ENCODE measurements at places on chromosomes 1 and 21.

DNA sequence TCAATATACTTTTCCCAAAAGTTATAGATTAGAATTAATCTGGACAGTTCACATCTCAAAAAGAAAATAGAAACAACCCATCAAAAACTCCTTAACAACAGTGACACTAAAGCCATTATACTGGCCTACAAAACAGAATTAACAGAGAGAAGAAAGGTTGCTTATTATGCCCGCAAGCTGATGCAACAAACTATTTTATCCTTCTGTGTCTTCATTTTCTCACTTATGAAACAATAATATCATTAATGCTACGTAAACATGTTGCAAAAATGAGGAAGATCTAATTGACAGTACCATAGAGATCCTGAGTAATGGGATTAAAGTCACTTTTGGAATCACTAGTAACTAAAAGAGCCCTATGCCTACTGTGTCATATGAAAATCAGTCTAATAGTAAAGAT, 32.6 kb downstream of the LPGAT1 start:
- no peak for DNase-seq

DNA sequence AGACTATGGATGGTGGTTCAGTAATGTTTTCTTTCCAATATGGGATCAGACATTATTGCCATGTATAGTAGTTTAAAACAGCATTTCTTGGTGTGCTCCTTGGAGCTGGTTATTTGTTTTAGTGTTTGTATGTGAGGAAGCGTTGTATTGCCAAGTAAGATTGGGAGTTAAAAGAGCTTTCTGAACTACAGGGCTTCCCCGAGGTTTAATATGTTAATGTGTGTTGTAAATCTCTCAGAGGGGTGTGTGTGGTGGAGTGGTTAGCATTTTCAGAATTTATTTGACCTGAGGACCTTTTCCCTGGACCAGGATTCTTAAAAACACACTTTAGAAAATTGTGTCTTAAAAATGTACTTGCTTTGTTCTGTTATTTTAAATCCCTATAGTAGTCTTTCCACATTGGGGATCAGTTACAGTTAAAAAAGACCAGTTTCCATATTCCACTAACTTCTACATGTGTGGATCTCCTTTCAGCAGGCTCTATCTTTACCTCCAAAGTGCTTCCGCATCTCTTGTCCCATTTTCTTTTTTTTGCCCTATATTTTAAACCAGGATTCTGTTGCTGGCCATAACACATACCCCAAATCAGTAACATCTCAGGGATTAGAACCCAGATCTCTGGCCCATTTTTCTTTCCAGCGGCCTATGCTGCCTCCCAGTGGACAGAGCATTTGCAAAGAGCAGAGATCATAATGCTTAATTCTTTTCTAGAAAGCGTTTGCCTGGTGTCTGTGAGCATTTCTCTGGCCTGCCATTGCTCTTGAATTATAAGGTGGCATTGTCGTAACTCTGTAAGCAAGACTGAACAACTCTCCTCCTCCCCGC, 58.6 kb downstream of the PBX1 start:
- no peak for DNase-seq

DNA sequence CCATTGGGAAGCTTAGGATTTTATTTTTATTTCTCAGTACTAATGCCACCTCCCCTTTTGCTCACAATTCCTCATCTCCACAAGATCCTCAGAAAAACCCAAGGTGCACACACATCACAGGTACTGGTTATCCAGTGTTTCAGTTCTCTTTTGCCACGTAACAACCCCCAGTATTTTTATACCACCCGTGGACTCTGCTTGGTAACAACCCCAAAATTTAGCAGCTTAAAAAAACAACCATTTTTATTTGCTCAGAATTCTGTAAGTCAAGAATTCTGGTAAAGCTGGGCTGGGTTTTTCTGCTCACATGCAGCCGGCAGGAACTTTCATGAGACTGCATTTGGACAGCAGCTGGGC, 180.0 kb downstream of the KAZN start:
- no peak for DNase-seq

DNA sequence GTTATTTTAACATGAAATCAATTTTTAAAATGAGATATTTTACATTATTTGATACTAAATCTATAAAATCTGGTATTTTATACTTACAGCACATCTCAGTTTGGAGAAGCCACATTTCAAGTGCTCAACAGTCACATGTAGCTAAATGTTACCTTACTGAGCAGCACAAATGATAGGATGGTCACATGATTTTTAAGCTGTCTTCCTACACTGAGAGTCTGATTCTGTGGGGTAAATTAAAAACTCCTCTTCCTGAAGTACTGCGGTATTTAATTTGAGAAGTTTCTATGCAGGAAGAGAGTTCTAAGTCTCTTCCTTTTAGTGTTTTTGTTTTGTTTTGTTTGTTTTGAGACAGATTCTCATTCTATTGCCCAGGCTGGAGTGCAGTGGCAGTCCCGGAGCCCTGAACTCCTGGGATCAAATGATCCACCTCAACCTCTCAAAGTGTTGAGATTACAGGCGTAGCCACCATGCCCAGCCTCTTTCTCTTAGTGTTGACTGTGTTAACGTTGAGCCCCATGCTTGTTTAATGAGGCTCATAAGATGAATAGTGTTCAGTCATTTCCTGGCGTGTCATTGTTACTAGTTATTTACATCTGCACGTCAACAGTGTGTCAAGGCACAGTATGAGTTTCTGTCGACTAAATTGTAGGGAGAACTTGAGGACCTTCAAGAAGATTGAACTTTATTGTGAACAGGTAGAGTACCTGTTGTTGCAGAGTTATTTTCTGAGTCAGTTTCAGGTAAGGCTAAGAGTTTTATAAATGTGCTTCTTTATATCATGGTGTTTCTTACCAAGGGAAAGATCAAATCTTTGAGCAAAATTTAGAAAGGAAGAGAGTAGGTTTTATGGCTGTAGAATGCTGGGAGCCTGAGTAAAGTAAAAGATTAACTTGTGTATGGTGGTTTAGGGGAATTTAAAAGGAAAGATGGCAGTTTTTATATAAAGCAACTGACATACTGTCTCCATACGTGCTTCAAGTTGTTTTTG, 3.3 kb downstream of the CNST start:
- DNase-seq, result no peak

GRCh38 chr21:38310646-38311485, 54.1 kb downstream of the KCNJ15 start:
- no peak for DNase-seq

DNA sequence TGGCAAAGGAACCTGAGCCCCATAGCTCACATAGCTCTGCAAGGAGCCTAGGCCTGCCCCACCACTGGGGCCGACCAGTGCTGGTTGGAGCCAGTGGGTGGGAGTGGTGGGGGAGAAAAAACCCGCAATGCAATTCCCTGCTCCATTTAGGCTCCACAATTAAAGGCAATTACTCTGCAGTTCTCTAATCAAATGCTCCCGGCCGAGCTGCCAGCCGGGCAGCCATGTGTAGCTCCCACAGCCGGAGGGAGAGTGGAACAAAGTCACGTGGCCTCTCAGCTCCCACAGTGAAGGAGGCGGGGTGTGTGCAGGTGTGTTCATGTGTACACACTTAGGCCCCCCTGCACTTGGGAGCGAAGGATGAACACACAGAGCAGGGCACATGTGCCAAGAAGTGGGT, 81.6 kb downstream of the KIRREL1 start:
- no peak for DNase-seq
